ENCODE measurements at places on chromosomes 13 and 19.

DNA sequence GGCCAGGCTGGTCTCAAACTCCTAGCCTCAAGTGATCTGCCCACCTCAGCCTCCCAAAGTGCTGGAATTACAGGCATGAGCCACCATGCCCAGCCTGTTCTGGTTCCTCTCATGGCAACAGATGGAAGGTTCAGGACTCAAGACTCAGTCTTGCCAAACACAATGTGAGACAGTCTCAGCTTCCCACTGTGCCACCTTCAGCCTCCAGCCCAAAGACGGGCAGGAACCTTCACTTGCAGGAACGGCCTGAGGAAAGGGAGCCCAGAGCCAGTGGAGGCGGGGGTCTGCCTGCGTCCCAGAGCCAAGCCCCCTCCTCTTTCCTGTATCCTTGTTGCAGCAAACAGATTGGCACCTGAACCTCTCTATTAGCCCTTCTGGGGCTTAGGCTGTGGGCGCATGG lies 2.9 kb upstream of the CHST8 start:
- DNase-seq: no peak
- no peaks in the 10 kb centered on the region for H3K36me3 ChIP-seq
- peaks cover 12% of the 10 kb centered on the region for H3K4me1 ChIP-seq
- no peak overlapping the region for H3K27ac ChIP-seq
- no peak overlapping the region for H3K4me3 ChIP-seq

DNA sequence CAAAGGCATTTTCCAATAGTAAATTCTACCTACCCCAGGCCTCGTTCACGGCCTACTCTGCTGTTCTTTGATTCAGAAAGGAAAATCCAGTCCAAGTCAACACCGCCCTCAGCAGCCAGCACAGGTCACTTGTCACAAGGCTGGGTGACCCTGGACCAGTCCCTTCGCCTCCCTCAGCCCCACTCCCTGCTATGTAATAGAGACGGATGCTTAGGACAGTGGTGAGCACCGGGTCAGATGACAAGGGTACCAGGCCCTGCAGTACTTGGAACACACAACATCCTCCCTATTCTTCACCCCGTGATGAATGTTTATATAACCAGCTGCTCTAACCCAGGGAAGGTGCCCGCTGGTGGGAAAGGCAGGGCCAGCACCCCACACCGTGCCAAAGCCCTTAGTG lies 14.3 kb downstream of the LATS2 start:
- no peak overlapping the region for H3K4me3 ChIP-seq
- peaks cover 67% of the 10 kb centered on the region for H3K4me1 ChIP-seq
- H3K27ac ChIP-seq: peak overlapping the region; percentile 53
- no peak for DNase-seq
- H3K27me3 ChIP-seq: no peaks in the 10 kb centered on the region

GRCh38 chr19:58212336-58213074 lies 16.2 kb upstream of the ZNF544 start:
- no peak for DNase-seq
- H3K36me3 ChIP-seq: peaks cover 57% of the 10 kb centered on the region
- H3K4me3 ChIP-seq: no peak overlapping the region
- no peak overlapping the region for H3K27ac ChIP-seq
- no peaks in the 10 kb centered on the region for H3K27me3 ChIP-seq

GRCh38 chr13:100650326-100650725 lies 24.3 kb downstream of the TMTC4 start:
- no peaks in the 10 kb centered on the region for H3K4me1 ChIP-seq
- no peaks in the 10 kb centered on the region for H3K27me3 ChIP-seq
- no peak overlapping the region for H3K27ac ChIP-seq
- no peak overlapping the region for H3K4me3 ChIP-seq

Data from thoracic aorta (tissue), 2 donors.